Naive thymus-derived CD8-positive, alpha-beta T cell (primary cell): ENCODE measurements at places on chromosomes 13 and 19. TPM values are rescaled to one million over a fixed set of nuclear protein-coding genes. Genes with fewer than 3 reads are reported as not detected.
A peak's percentile ranks its signal among the peaks of the same experiment; 100 is the strongest.

DNA sequence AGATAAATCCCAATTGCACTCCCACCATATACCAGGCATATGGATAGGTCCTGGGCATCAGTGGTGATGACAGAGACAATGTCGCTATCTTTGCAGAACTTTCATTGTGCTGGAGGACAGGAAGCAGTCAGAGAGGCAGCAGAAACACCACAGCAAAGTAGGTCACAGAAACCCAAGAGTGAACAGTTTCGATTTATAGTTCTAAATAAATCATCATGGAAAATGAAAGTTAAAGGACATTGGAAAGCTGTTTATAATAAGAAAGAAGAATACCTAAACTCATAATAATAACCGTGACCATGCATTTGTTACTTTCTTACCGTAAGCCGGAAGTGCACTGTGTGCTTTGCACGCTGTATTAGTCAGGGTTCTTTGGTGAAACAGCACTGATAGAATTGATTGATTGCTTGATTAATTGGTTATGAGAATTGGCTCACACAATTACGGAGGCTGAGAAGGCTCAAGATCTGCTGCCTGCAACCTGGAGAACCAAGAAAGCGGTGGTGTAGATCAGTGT, 38.9 kb downstream of the ALOX5AP start:
- no peak for DNase-seq

- DNase-seq = no peak
Observed at GRCh38 chr19:2546128-2547032, 70.5 kb downstream of the GADD45B start.

- DNase-seq = peak; percentile 56
Observed at GRCh38 chr19:2578901-2579677, 103.2 kb downstream of the GADD45B start.

GRCh38 chr13:77386880-77387606, 60.1 kb upstream of the MYCBP2 start:
- no peak for DNase-seq

- DNase-seq = no peak
Observed at GRCh38 chr13:87147076-87147475, 524.1 kb upstream of the SLITRK5 start.

DNA sequence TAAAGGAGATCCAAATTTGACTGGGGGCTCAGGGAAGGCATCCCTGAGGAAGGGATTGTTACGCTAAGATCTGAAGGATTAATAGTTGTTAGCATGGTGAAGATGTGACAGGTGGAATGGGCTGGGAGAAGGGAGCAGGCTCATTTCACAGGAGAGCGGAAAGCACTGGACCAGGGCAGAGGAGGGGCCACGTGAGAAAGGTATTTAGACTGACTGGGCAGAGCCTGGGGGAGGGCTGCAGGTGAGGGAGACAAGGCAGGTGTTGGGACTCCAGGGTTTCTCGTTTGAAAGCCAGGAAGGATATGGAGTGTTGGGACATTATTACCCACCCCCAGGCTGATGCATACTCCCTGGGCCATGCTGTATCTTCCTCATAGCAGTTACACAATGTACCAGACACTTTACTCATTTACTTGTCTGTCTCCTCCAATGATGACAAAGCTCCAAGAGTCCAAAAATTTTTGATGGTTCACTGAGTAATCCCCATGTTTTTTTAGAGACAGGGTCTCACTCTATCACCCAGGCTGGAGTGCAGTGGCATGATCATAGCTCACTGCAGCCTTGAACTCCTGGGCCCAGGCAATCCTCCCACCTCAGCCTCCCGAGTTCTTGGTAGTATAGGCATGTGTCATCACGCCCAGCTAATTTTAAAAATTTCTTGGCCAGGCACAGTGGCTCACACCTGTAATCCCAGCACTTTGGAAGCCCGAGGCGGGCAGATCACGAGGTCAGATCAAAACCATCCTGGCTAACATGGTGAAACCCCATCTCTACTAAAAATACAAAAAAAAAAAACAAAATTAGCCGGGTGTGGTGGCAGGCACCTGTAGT, 2.3 kb downstream of the TRAPPC6A start:
- DNase-seq = no peak

- DNase-seq = no peak
Observed at GRCh38 chr13:78020861-78021260, 102.2 kb upstream of the EDNRB start.

DNA sequence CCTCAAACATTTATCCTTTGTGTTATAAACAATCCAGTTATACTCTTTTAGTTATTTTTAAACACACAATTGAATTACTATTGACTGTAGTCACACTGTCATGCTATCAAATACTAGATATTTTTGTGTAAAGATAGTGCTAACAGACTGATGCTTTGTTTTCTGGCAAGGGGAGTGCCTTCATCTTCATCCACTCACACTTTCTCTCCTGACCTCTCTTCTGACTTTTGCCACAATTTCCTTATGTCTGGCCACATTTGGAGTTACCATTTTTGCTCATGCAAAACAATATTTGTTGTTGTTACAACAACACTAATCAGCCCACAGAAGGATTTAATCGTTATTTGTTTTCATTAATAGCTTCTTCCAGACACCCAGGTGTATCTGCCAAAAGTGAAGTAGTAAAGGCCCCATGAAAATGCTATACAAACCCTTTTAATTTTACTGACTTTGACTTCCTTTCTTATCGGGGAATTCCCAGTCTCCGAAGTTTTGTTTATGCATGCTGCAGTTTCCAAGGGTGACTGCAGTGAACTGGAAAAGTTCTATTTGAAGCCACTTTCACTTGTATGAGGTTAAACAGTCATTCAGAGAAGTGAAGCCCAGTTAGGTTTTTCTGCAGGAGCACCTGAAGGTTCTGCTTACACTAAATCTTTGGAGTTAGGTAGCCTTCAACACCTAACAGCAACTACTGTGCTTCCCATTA, 66.1 kb upstream of the FRY start:
- DNase-seq = no peak

DNA sequence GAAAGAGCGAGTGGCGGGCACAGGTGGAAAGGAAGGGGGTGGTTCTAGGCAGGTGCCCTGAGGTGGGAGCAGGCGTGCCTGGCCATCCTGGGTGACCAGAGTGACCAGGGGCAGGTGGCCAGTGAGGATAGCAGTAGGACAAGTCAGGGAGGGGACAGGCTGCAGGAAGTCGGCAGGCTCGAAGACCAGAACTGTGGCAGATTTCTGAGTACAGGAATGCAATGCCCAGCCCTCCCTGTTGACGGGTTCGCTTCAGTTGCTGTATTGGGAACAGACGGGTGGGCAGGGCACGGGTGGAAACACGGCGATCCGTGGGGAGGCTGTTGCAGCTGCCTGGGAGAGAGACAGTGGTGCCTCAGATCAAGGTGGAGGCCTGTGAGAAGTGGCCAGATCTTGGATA, 1.9 kb downstream of the ZNF628 start:
- DNase-seq = no peak

- no peak for DNase-seq
Observed at GRCh38 chr13:76799696-76800095, 86.5 kb downstream of the KCTD12 start.

DNA sequence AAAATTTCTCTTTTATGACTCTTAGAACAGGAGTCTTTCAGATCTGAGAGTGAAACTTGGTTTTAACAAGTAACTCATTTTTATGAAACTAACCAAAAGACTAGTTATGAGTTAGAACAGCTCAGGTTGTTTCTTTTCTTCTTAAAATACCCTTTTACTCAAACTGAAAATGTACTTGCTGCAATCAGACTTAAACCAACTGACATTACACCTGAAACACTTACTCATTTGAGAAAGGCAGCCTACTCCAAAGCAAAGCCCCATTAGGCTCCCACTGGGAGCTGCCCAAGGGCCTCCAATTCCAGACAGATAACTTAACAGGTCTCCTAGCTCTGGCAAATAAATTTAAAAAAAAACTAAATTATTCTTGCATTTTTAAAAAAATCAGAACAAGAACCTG, 3.6 kb downstream of the FOXO1 start:
- no peak for DNase-seq

DNA sequence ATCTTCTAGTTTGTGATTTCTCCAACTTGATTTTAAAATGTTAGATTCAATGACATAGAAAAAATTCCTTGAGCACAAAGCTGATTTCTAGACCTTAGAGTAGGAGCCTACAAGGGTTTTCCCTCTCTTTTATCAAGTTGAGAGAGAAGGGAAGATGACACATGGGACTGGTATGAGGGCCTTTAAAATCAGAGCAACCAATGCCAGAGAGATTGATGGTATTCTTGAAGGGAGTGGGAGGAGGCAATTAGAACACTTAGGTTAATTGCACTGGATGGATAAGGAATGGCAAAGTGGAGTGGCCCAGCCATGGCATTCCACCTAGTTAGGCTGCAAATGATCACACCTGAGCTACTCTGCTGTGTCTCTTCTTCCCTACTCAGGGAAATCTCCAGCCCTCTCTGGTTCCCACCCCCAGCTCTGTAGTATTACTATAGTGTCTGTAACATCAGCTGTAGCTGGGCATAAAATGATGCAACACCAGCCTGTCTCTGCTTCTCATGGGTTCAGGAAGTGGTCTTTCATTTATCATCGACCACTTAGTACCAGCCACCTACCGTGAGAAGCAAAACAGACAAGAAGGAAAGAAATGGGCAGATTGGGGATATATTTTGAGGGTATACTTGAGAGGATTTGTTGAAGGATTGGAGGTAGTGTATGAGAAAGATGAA, 333.6 kb downstream of the DLEU7 start:
- no peak for DNase-seq

- peak; percentile 23 for DNase-seq
Observed at GRCh38 chr19:8611391-8611876, 919 bp upstream of the ADAMTS10 start.

GRCh38 chr19:17334414-17335409, at the start of gene ANO8:
TSS of gene ANO8 (minus strand) at chr19:17334855. CDS start at chr19:17334670, 185 bp downstream.
- DNase-seq = peak; percentile 96

GRCh38 chr13:21530656-21531055, 71.6 kb upstream of the ZDHHC20 start:
- DNase-seq = no peak

GRCh38 chr19:33456076-33456844, 65.3 kb downstream of the PEPD start:
- DNase-seq = no peak

DNA sequence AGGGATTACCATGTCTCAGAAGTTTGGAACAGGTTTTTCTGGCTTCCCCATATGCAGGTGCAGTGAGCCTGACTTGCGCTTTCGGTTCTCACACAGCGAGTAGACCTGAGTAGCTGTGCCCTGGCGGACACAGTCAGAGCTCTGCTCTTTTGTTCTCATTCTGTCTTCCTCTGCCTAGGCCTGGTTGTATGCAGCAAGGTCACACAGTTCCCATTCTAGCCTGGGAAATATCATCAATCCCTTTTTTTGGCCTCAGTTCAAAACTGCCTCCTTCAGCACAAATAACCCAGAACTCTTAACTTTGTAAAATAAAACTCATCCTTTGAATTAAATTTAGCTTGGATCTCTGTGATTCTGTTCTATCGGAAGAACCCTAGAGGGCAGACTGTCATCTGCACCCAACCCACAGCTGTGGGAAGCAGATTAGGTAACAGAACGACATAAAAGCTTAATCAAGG, 10.2 kb downstream of the OXGR1 start:
- DNase-seq = no peak

- DNase-seq = no peak
Observed at GRCh38 chr19:58380037-58380661, 681 bp downstream of the ZNF837 start.

DNA sequence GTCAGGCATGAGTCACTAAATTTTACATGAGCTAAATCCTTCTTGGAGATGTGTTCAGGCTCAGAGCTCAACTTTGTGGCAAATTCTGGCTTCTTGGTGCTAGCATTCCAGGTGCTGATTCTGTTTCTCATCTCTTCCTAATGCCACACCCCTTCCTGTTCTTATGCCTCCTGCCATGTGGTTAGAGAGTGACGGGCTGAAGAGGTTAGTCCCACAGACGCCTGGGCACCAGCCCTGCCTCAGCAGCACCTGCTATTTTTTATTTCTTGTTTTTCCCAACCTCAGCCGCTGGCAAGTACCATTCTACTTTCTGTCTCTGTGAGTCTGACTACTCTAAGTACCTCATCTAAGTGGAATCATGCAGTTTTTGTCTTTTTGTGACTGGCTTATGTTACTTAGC, 329.5 kb downstream of the KCNRG start:
- no peak for DNase-seq

- DNase-seq = peak; percentile 60
Observed at GRCh38 chr19:48608798-48609263, 2.3 kb downstream of the SPACA4 start.

DNA sequence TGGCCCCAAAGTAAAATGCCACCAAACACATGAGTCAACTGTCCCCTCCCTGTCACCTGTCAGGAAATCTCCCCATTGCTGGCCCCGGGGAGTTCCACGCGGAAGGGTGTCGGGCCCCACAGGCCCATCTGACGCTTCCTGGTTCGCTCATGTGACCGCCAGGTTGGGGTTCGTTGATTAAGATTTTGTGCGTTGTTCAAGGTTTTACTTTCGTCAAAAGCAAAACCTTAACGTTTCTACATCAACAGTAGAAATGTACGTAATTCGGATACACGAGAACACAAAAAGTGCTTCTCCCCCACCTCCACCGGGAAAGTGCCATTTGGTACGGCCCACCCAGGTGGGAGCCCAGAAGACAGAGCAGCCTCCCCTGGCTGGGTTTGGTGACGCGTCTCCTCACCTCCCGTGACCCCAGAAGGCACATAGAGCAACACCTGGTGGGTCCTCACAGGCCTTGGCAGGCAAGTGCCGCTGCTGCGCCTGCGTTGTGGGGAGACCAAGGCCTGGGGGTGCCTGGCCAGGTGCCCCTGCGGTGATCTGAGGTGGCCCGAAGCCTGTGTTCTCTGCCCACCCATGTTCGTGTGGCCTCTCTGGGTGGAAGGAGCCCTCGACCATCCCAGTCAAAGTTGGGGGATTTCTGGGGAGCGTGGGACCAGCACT, 161.6 kb downstream of the KDM4B start:
- DNase-seq = peak; percentile 95

- no peak for DNase-seq
Observed at GRCh38 chr13:80591976-80592740, 251.2 kb upstream of the SPRY2 start.

GRCh38 chr19:15292847-15293582, 39.3 kb downstream of the BRD4 start:
- peak; percentile 32 for DNase-seq

GRCh38 chr13:38753878-38754277, 67.0 kb downstream of the FREM2 start:
- DNase-seq = no peak

DNA sequence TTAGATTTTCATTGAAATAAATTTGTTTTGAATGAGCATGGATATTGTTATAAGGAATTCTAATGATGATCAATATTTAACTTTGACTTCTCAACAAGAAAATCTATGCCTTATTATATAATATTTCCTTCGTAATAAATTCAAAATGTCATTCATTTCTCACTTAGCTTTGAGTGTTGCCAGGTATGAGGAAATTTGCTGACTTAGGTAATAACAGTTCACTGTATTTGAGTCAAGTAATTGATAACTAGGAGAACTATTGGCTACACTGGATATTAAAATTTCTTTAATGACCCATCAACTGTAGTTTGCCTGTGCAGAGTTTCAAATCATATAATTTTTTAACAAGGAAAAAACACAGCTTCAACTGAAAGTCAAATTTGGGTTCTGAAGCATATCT, 746.6 kb downstream of the SLITRK5 start:
- no peak for DNase-seq

USE1 gene
- polyA plus RNA-seq = 57.0 TPM

ZNF548 gene
- 16.5 TPM for polyA plus RNA-seq

PSG7 gene
- not detected for polyA plus RNA-seq

CLDND2 gene
- not detected for polyA plus RNA-seq

ZFP28 gene
- polyA plus RNA-seq = 1.7 TPM

PGLYRP1 gene
- not detected for polyA plus RNA-seq

ONECUT3 gene
- not detected for polyA plus RNA-seq

ZSCAN1 gene
- not detected for polyA plus RNA-seq

ZNF543 gene
- 0.98 TPM for polyA plus RNA-seq

PPP1R15A gene
- 43.1 TPM for polyA plus RNA-seq

LCP1 gene
- polyA plus RNA-seq = 1,034 TPM

CYP2A6 gene
- not detected for polyA plus RNA-seq
